AG04450 (cell line): ENCODE measurements at places on chromosomes 16 and 17.

DNA sequence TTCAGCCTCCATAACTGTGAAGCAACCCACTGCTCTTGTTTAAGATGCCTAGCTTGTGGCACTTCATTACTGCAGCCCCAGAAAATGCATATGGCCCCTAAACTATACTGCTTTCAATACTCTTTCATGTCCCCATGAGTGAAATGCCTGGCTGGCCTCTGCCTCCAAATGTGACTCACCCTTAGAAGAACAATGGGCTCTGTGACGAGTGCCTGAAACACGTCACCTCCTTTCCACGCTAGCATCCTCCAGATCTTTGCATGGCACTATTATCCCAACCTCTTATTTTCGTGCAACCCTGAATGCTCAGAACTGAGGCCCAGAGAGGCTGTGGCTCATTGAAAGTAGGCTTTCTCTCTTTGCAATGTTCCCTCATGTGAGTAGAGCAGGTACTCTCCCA lies 233.1 kb downstream of the CBLN1 start:
- no peak for DNase-seq

DNA sequence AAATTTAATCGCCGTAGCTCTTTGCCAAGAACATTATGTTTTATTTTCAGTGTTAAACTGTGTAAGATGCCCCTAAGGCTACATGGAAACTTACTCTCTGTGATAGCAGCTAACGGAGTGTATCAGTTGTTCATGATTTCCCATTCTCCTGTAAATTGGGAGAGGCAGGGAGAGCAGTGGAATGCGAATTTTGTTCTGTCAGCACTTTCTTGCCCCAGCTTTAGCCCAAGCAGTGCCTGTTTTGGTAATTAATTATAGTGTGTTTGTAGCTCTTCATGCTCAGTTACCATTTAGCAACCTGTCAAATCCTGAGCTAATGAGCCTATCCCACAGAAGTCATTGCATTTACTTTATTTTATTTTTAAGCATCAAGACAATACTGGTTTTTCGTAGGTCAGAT lies 475.1 kb upstream of the RBFOX1 start:
- DNase-seq: no peak

DNA sequence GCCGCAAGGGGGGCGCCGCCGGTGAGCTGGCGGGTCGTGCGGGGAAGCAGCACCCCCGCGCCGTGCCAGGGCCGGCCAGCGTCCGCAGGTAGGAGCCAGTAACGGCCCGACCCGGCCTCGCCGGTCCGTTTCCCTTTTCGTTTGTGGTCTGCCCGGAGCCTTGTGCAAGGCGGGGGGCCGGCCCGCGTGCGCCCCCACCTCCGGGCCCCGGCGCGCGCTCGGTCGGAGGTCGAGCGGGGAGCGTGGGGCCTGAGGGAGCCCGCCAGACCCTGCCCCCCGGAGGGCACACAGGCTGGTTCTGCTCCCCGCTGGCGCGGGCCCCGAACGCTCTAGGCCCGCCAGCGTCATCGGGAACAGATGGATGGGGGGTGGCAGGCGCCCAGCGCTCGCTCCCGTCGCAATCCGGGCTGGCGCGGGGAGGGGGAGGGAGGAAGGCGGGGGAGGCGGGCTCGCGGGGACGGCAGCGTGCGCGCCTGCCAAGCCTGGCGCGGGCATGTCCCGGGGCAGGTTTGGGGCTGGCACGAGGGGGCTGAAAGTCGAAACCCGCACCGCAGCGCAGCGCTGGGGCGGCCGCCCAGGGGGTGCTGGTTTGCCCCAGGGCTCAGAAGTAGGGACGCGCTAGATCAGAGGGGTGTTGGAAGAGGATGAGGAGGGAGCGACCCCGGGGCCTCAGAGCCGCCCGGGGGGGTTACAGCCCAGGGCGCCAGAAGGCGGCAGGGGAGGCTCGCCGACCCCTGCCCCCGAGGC lies 1.5 kb upstream of the GSE1 start:
- DNase-seq: peak; percentile 39

GRCh38 chr16:14356064-14356463 lies 274.0 kb downstream of the PARN start:
- no peak for DNase-seq

- no peak for DNase-seq
These were observed 7.9 kb upstream of the ZNF778 start for GRCh38 chr16:89209522-89210044.

GRCh38 chr17:13204607-13205237 lies 186.9 kb upstream of the ELAC2 start:
- no peak for DNase-seq

GRCh38 chr16:11224894-11225676 lies 30.9 kb downstream of the SOCS1 start:
- DNase-seq: no peak

DNA sequence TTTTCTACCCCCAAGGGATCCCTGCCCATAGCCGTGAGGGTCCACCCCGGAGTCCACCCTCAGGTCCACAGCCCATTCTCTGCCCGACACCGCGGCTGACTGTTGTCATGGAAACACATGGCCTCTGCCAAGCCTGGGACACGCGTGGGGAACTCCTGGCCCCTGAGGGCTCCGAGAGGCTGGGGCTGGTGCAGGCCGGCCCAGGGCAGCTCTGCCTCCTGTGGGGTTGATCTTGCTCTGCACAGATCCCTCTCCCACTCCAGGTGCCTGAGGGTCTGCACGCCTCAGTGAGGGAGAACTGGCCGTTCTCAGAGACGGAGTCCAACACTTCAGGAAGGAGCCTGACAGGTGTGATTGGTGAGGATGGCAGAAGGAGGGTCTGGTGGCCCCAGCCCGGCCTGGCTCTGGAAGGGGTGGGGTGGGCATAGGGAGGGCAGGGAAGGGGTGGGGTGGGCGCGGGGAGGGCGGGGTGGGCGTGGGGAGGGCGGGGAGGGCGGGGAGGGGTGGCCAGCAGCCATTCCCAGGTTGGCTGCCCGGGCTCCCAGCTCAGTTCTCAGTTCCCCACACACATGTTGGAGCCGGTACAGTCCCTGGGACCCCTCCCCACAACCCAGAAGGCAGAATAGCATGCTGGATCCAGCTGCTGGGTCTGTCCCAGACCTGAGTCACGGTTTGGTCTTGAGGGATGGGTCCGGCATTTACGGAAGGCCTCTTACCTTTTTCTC lies 6.4 kb downstream of the MRPL28 start:
- DNase-seq: no peak

GRCh38 chr17:37084372-37084771 lies 135.6 kb downstream of the AATF start:
- DNase-seq: no peak

- DNase-seq: no peak
These were observed 3.6 kb downstream of the P2RX5 start for GRCh38 chr17:3692346-3692745.

GRCh38 chr16:49097964-49098363 lies 183.7 kb downstream of the CBLN1 start:
- no peak for DNase-seq

DNA sequence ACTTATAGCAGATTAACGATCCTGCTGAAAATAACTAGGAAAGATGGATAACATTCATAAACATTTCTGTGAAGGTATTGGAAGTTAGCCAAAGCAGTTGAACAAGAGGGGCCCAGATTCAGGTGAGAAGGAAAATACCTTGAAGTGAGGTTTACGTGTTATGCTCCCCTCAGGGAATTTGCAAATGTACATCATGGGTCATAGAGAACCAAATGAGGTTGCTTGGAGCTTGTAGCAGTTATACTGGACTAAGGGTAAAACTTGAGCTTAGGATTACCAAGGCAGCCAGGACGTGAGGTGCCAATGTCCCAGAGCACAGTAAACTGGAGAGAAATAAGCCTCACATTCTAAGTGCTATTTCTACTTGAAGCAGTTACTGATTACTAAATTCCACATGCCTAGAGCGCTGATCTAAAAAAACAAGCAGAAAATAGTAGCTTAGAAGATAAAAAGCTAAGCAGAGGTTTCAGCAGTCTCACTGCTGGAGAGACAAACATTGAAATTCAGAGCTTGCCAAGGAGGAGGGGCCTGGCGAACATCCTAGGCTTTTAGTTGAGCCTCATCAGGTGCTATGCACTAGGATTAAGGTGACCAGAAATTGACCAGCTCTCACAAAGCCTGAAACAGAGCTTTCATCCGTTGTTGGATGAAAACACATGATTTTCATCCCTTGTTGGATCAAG lies 136.7 kb upstream of the FAM20A start:
- no peak for DNase-seq

GRCh38 chr16:51982715-51983680 lies 563.9 kb downstream of the TOX3 start:
- peak; percentile 47 for DNase-seq

GRCh38 chr16:89315791-89316581 lies 98.5 kb downstream of the ZNF778 start:
- DNase-seq: no peak

DNA sequence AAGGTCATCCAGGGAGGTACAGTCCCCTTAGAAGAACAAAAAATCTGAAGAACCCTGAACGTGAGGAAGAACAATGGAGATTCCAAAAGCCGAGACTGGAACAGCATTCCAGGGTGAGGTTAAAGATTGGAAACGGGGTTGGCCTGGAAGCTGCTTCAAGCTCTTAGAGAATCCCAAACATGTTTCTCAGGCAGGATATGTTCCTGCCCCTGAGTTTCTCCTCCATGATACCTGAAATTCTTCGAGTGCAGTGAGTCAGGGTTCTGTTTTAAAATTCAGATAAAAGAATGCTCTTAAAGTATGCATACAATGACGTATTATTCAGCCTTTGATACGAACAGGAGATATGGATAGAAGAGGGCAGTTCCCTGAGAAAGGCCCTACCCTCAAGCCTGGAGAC lies 293.1 kb downstream of the HS3ST3B1 start:
- DNase-seq: no peak

- DNase-seq: no peak
These were observed 11.6 kb downstream of the KRT33A start for GRCh38 chr17:41338961-41339485.

DNA sequence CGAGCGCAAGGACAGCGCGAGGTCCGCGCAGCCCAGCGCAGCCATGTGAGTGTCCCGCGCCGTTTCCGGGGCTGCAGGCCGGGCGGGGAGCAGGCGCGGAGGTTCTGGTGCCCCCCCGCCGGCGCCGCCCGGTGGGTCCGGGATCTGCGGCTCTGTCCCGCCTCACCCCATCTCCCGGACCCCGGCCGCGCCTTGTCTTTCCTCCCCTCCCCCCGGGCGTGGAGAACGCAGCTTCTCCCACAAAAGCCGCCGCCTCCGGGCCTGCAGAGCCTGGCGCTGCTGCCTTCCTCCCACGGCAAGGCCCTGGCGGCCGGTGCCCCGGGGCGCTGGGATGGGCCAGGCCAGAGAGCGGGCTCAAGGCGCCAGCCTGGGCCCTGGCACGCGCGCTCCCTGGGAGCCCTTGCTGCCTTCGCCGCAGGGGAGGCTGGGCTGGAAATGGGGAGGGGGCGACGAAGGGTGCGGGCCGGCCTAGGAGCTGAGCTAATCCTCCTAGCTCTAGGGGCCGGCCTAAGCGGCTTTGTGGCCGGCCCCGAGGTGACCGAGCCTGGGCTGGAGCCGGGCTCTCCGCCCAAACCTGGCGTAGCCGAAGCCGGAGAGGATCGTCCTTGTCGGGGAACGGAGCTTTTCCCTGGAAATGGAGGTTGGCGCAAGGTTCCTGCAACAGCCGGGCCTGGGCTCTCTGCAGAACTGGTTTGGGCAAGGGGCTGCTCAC lies 397 bp downstream of the RIPOR1 start:
- DNase-seq: no peak

DNA sequence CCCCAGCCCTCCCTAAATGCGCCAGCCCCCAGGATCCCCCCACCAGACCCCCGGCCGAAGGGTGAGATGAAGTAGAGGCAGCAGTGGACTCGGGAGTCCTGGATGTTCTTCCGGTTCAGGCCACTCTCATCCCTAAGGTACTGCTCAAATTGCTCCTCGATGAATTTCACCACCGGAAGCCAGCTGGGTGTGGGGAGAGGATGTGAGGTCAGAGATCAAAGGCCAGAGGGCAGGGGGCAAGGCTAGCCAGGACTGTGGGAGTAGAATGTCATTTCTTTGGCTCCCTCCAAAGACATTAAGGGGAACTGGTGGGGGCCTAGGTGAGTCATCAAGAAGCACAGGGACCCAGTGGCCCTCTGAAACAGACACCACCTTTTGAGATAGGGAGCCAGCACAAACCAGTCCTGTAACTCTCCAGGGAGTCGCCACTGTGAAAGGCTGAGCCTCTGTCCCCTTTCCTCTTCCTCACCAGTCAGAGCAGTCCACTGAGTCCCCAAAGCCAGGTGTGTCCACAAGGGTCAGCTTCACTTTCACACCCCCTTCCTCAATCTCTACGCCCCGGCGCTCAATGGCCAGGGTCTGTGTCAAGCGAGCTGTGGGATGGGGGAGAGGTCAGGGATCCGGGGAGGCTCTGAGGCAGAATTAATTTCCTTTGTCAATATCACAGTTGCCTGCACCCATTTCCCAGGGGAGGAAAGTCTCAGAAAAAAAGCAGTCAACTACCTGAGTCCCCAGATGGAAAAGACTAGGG lies 895 bp downstream of the SEPTIN1 start:
- DNase-seq: no peak

DNA sequence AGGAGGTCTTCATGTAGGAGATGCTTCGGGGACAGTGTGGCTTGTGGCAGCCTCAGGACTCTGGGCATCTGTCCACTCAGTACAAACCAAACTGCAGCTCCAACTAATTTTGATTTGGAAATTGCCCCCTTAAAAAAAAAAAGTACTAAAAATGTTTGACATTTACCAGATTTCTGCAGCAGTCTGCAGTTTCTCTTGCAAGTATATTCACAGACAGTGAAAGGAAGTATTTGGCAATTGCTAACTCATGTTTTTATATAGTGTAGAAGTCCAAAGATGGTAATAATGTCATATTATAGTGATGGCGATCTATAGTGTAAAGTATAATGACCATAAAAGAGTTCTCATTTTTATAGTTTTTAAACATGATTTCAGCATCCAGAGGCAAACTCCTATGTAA lies 218.6 kb downstream of the PRKCA start:
- DNase-seq: no peak

- peak; percentile 26 for DNase-seq
These were observed 2.0 kb downstream of the GPT2 start for GRCh38 chr16:46885960-46886763.

DNA sequence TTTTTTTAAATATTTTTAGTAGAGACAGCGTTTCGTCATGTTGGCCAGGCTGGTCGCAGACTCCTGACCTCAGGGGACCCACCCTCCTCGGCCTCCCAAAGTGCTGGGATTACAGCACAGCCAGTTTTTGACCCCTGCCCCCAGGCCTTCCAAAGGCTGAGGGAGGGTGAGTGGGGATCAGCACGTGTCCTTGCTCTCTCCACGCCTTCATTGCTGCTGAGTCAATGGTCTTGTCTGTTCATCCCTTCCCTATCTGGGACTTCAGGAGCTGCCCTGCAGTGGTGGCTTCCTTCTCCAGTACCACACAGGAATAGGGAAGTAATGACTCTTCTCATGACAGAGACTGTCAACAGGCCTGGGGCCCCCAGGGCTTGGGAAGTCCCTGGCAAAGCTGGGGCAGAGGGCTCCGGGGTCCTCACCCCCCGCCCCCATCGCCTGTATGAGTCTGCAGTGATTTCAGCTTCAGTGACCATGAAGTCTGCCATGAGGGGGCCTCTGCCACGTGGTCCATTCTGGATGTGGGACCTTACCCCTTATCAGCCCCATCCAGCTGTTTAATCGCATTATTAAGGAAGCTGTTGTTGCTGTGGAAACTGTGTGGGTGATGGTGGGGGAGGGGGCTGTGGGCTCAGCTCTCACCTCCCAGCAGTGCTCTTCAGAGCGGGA lies 6.1 kb downstream of the ABCC3 start:
- no peak for DNase-seq

- DNase-seq: no peak
These were observed 56.1 kb downstream of the IGF2BP1 start for GRCh38 chr17:49053171-49053829.

- DNase-seq: no peak
These were observed 47.2 kb downstream of the ANKRD11 start for GRCh38 chr16:89442990-89443726.
